Activated T-helper 2 cell treated with anti-CD3 and anti-CD28 coated beads, Interferon-gamma antibody, Interleukin-2, Interleukin-4, amounts not matched to agents 10 μg/mL and 5 μg/mL and 100 μg/mL, durations not matched to agents 14 hours and 24 hours and 36 hours (primary cell): ENCODE measurements at places on chromosomes 12 and 14.

DNA sequence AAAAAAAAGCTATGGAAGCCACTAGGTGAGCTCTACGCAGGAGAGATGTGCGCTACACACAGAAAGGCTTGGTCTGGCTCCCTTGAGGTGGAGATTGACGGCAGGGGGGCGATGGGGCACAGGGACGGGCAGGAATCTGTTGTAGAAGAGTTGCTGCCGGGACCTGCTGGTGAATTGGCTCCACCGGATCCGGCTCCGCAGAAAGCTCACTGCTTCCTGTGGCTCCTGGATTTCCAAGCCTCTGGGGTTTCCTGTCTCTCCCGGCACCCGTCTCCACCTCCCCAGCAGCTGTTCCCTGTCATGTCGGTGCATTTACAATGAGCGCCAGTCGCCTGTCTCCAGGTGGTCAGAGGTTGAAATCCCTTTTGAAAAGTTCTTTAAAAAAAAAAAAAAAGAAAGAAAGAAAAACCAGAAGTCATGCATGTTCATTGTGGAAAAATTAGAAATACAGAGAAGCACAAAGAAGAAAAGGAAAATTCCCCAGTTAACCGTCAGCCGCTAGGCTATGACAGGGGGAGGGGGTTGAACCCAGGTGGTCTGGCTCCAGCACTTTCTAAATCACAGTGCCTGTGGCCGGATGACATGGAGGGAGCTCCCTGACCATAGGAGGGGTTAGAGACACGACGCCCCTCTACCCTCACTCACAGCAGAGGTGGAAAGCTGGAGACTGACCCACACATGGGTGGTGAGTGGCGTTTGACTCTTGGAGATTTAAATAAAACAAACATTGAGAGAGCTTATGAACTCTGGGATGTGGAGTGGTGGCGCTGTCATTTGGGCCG is 20.8 kb downstream of the FAM222A start:
- no peak for DNase-seq

GRCh38 chr12:54359762-54360351 is 4.4 kb downstream of the GPR84 start:
- no peak for DNase-seq

DNA sequence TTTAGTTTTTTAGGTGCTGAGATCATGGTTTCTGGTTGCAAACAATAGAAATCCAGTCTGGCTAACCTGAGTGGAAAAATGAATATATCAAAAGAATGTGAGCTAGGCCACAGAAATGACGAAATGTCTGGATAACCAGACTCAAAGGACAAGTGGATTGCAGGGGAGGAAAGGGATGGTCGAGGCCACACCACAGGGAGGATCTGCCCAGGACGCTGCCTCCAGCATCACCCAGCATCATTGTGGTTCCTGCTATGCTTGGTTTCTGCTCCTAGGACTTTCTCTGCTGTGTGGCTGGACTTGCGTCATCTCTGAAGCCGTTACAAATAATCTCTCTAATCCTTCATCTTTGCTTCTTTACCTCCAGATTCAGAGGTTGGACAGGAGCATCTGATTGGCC is 80.4 kb downstream of the TTC8 start:
- DNase-seq: no peak

DNA sequence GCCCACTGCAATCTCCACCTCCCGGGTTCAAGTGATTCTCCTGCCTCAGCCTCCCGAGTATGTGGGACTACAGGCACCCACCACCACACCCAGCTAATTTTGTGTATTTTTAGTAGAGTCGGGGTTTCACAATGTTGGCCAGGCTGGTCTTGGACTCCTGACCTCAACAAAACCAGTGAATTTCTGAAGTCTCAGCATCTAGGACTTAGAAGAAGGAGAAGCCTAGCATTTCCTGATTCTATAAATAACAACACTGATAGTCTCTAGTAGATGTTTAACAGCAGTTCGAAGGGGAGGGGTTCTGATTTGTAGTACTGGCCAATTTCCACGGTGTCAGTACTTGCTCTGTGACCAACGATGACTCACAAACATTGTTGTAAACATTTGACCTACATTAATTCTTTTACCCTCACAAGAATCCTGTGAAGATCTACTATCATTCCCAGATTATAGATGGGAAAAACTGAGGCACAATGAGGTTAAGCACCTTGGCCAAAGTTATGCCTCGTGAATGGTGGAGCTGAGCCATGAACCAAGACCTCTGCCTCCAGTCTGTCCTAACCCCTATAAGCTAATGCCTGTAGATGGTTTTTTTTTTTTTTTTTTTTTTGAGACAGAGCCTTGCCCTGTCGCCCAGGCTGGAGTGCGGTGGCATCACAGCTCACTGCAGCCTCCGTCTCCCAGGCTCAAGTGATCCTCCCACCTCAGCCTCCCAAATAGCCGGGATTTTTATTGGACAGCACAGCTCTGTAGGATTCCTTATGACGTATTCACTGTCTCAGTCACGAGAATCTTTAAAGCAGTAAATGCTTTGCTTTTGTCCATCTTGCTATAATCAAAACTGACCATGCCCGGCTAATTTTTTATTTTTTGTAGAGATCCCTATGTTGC is 5.2 kb downstream of the P2RX4 start:
- DNase-seq: no peak

DNA sequence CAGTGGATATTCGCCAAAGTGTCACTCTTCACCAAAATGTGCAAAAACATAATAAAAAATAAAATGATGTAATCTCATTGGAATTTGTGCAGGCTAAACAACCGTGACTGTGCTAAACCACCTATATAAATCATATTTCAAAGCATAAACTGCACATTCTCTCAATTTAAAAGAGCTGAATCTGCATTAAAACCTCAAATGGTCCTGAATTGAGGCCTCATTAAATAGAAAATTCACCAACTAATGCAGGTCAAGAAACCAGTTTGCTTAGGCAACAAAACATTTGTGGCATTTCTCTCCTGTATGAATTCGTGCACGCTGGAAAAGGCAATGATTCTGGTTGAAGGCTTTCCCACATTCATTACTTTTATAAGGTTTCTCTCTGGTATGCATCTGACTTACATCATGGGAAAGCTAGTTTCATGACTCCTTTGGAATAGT is 80.1 kb upstream of the IFNG-AS1 start:
- no peak for DNase-seq

DNA sequence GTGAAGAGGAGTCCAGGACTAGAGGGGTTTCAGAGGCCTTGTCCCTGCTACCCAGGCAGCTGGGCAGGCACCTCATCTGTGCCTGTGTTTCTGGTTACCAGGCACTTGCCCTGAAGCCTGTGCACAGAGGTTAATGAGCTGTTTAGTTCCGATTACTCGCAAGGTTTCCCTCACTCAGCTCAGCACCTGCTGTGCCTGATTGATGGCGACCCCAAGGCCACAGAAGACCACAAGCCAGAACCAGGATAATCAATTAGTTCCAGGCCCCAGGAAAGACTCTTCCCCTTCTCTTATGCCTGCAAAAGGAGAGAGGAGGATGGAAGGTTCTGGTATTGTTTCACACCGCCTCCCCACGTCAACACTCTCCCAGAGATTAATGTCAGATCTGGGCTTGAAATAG is 88.8 kb upstream of the NOS1 start:
- DNase-seq: no peak

DNA sequence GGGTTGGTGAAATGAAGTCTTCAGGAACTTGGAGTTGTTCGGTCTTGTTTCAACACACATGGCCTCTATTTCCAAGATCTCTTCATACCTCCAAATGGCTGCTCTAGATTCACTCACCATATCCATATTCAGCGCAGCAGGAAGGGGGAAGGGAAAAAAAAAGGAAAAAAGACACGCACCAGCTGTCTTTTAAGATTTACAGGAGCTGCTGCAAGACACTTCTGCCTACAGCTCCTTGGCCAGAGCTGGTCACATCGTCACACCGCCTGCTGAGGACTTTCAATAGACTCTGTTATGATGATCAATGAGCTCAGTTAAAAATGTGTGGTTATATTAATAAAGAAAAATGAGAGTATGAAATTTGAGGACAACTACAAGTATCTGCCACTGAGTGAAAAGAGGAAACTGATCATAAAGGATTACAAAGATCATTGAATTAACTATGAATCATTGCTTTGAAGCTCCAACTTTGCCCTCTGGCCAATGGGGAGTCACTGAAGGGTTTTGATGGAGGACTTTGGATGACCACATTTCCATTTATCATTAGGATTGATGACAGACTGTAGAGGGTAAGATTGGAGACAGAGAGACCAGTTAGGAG is 182.1 kb upstream of the HMGA2 start:
- no peak for DNase-seq

DNA sequence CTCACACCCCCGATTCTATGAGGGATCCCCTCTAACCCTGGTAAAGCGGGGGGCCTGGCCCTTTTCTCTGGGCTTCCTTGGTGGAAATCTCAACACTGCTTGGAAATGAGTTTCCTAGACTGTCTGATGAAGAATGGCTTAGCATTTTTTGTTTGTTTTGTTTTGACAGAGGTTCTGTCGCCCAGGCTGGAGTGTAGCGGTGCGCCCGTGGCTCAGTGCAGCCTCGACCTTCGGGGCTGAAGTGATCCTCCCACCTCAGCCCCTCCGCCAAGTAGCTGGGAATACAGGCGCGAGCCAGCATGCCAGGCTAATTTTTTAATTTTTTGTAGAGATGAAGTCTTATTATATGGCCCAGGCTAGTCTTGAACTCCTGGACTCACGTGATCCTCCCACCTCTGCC is 30.3 kb downstream of the TC2N start:
- DNase-seq: no peak
